ENCODE measurements at places on chromosomes 2 and 18.
A peak's percentile ranks its signal among the peaks of the same experiment; 100 is the strongest.

GRCh38 chr2:164785457-164785856, 56.2 kb downstream of the COBLL1 start:
- no peak overlapping the region for H3K27ac ChIP-seq
- H3K27me3 ChIP-seq = no peaks in the 10 kb centered on the region
- H3K4me3 ChIP-seq = no peak overlapping the region

DNA sequence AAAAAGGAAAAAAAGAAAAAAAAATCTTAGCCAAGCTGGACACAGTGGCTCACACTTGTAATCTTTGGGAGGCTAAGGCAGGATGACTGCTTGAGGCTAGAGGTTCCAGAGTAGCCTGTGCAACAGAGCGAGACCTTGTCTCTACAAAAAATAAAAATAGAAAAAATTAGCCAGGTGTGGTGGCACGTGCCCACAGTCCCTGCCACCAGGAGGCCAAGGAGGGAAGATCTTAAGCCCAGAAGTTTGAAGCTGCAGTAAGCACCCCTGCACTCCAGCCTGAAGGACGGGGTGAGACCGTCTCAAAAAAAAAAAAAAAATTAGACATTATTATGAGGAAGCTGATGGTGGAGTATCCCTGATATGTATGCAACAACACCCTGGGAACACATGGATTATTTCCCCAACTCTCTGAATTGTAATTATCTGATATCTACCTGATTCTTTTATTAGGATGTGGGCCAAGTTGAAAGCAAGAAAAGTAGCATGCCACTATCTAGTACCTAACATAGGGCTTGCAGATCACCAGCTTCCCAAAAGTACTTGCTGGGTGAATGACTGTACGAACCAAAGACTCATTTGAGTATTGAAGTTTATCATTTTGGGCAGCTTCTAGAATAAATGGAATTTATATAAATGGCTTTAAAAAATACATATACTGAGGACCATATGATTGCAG, 140.9 kb downstream of the TCF4 start:
- DNase-seq = no peak
- no peak overlapping the region for H3K27ac ChIP-seq
- no peaks in the 10 kb centered on the region for H3K36me3 ChIP-seq
- no peaks in the 10 kb centered on the region for H3K4me1 ChIP-seq

DNA sequence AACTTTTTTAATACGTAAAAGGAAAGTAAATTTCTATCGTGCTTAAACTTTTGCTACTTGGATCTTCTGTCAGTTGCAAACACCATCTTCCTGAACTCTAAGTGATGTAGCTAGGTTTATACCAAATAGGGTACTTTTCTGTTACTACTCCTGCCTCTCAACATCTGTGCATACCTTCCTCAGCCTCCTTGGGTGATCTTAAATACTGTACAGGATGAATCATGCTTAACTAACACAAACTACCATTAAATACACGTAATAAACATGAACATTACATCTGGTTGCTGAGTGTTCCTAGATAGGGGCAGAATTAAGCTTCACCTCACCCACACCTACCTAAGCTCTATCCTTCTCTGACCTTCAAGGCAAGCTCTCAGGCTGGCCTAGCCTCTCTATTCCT, 398.0 kb downstream of the TXNL1 start:
- no peaks in the 10 kb centered on the region for H3K36me3 ChIP-seq
- DNase-seq = no peak
- H3K4me1 ChIP-seq = peaks cover 5% of the 10 kb centered on the region
- H3K27me3 ChIP-seq = no peaks in the 10 kb centered on the region
- H3K4me3 ChIP-seq = no peak overlapping the region

- no peaks in the 10 kb centered on the region for H3K27me3 ChIP-seq
- no peak for DNase-seq
- no peaks in the 10 kb centered on the region for H3K4me1 ChIP-seq
- no peak overlapping the region for H3K4me3 ChIP-seq
Measured at GRCh38 chr2:215430528-215431187, 5.2 kb downstream of the FN1 start.

DNA sequence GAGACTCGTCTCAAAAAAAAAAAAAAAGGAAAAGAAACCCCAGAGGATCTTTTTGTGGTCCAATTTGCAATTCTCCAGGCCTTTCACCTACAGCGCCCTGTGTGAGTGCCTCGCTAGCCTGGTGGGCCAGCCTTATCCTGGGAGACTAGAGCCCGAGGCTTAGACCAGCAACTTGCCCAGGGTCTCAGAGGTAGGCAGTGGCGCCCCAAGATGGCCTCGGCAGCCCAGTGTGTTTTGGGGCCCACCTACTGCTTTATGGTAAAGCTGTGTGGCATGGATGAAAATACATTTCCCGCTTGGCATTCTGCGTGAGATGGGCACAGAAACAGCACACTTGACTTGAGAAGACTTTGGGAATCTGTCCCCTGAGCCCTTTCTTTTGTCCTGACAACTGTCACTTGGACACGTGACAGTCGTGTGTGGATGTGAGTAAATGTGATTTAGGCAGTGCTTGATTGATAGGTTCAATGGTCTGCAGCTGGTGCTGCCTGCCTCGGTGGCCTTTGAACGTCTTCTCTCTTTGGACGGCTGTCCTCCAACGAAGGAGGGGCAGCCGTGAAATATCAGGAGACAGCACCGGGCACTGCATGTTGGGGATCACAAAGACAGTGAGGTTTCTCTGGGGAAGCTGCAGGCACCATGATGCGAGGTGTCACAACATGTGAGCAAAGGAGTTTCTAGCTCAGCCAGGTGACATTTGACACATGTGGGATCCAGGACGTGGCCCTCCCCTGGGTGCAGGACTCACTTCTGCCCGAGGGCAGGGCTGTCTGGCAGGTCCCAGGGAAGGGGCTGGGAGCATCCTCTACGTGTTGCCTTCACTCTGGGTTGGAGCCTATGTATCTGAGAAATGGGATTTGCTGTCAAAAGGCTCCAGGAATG, 209.5 kb upstream of the TWIST2 start:
- H3K4me3 ChIP-seq = no peak overlapping the region
- no peaks in the 10 kb centered on the region for H3K27me3 ChIP-seq
- no peaks in the 10 kb centered on the region for H3K4me1 ChIP-seq

DNA sequence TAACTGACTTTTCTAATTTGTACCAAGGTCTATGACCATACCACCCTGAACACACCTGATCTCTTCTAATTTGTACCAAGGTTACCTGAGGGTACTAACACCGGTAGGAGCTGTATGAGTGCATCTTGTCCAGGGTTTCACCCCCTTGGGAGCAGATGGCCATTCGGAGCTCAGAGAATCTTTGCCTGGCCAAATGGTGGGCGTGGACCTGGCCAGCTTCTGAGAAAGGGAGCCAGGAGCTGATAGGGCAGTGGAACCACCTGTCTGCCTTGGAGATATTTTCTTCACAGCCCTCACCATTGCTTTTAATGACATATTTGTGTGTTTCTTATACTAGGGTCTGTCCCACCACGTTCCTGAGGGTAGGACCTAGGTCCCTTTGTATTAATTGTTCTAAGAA, 188.9 kb downstream of the LDLRAD4 start:
- no peaks in the 10 kb centered on the region for H3K36me3 ChIP-seq
- H3K4me3 ChIP-seq = no peak overlapping the region
- no peak overlapping the region for H3K27ac ChIP-seq
- no peak for DNase-seq
- no peaks in the 10 kb centered on the region for H3K27me3 ChIP-seq
- no peaks in the 10 kb centered on the region for H3K4me1 ChIP-seq

DNA sequence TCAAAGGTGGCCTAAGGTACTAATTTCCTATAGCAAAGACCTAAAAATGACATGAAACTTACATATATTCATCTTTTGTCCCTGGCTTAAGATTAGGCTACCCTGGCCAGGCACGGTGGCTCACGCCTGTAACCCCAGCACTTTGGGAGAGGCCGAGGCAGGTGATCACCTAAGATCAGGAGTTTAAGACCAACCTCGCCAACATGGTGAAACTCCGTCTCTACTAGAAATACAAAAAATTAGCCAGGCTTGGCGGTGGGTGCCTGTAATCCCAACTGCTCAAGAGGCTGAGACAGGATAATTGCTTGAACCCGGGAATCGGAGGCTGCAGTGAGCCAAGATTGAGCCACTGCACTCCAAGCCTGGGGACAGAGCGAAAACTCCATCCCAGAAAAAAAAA, 5.9 kb downstream of the SRSF7 start:
- H3K27ac ChIP-seq = no peak overlapping the region
- no peak overlapping the region for H3K4me3 ChIP-seq
- H3K27me3 ChIP-seq = no peaks in the 10 kb centered on the region
- peaks cover 1% of the 10 kb centered on the region for H3K4me1 ChIP-seq
- H3K36me3 ChIP-seq = peaks cover 35% of the 10 kb centered on the region
- DNase-seq = no peak

DNA sequence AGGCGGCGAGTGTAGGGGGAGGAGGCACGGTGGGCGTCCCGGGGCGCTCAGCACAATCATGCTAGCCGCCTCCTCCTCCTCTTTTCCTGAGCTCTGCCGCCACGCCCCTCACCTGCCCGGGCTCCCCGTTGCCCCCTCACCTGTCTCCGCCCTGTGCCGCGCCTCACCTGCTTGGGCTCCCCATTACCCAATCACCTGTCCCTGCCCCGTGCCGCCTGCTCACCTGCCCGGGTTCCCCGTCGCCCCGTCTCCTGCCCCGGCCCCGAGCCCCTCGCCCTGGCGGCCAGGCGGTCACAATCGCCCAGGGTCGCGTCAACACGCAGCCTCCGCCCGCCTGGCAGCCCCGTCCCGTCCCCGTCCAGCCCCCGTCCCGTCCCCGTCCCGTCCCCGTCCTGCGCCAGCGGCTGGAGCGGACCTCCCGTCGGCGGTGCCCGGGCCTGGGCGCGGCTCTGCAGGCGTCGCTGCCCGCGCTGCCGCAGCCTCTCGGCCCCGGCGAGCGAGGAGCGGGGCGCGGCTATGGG, at the start of gene DCDC2C:
DCDC2C (plus strand) TSS at position 340 of the 521 bp plus-strand sequence; CDS start at position 517, 177 bp downstream.
- DNase-seq = no peak
- peaks cover 5% of the 10 kb centered on the region for H3K4me1 ChIP-seq
- no peak within 1 kb of the TSS for H3K4me3 ChIP-seq
- no peak within 1 kb of the TSS for H3K27ac ChIP-seq
- no peaks in the 10 kb centered on the region for H3K36me3 ChIP-seq
- peaks cover 23% of the 10 kb centered on the region for H3K27me3 ChIP-seq

GRCh38 chr2:240255165-240255491, 114.7 kb upstream of the OTOS start:
- no peaks in the 10 kb centered on the region for H3K27me3 ChIP-seq
- H3K36me3 ChIP-seq = no peaks in the 10 kb centered on the region
- H3K27ac ChIP-seq = no peak overlapping the region
- H3K4me1 ChIP-seq = peaks cover 20% of the 10 kb centered on the region
- no peak for DNase-seq

DNA sequence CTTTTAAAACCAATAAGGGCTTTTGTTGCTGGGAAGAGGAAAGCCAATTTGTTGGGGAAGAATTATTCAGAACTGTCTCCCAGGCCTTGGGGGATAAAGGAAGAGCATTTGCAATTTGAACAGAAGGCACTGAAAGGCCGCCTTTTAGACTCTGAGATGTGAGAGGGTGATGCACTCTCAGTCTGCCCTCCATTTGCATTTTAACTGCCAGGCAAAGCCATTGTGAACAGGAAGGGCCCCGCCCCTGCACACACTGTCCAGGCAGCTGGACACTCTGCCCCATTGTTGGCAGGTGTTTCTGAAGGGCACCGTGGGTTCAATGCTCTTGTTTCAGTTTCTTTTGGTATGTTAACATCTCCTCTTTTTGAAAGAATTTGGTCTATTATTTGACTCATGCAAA, 169.5 kb upstream of the COPS8 start:
- H3K4me1 ChIP-seq = peaks cover 3% of the 10 kb centered on the region
- H3K27me3 ChIP-seq = no peaks in the 10 kb centered on the region
- no peak overlapping the region for H3K4me3 ChIP-seq
- no peaks in the 10 kb centered on the region for H3K36me3 ChIP-seq

GRCh38 chr2:80312282-80312839, 7.8 kb upstream of the LRRTM1 start:
- H3K27ac ChIP-seq = no peak overlapping the region
- no peak for DNase-seq
- H3K4me1 ChIP-seq = no peaks in the 10 kb centered on the region
- H3K27me3 ChIP-seq = no peaks in the 10 kb centered on the region
- no peaks in the 10 kb centered on the region for H3K36me3 ChIP-seq

GRCh38 chr18:56119681-56120080, 518.7 kb downstream of the TXNL1 start:
- H3K27me3 ChIP-seq = no peaks in the 10 kb centered on the region
- no peak overlapping the region for H3K4me3 ChIP-seq
- H3K4me1 ChIP-seq = peaks cover 12% of the 10 kb centered on the region
- no peaks in the 10 kb centered on the region for H3K36me3 ChIP-seq
- H3K27ac ChIP-seq = no peak overlapping the region
- DNase-seq = no peak

- no peaks in the 10 kb centered on the region for H3K27me3 ChIP-seq
- H3K27ac ChIP-seq = no peak overlapping the region
- DNase-seq = no peak
Measured at GRCh38 chr2:122029945-122030344, 274.5 kb downstream of the TSN start.

GRCh38 chr2:163735685-163736432, at the start of gene FIGN:
TSS of gene FIGN (minus strand) at chr2:163736008. CDS start at chr2:163734927, 1,081 bp downstream.
- DNase-seq = peak; percentile 88
- H3K27ac ChIP-seq = peak within 1 kb of the TSS; percentile 99
- no peaks in the 10 kb centered on the region for H3K27me3 ChIP-seq
- H3K36me3 ChIP-seq = no peaks in the 10 kb centered on the region
- peak within 1 kb of the TSS; percentile 92 for H3K4me3 ChIP-seq
- H3K4me1 ChIP-seq = peaks cover 1% of the 10 kb centered on the region

- H3K27me3 ChIP-seq = no peaks in the 10 kb centered on the region
- H3K27ac ChIP-seq = no peak overlapping the region
- DNase-seq = no peak
- H3K4me1 ChIP-seq = no peaks in the 10 kb centered on the region
Measured at GRCh38 chr2:54859416-54859815, 136.0 kb downstream of the EML6 start.

GRCh38 chr2:138036522-138036921, 72.2 kb downstream of the HNMT start:
- no peak overlapping the region for H3K4me3 ChIP-seq
- no peak overlapping the region for H3K27ac ChIP-seq
- H3K4me1 ChIP-seq = no peaks in the 10 kb centered on the region
- no peaks in the 10 kb centered on the region for H3K36me3 ChIP-seq
- no peaks in the 10 kb centered on the region for H3K27me3 ChIP-seq
- DNase-seq = no peak

DNA sequence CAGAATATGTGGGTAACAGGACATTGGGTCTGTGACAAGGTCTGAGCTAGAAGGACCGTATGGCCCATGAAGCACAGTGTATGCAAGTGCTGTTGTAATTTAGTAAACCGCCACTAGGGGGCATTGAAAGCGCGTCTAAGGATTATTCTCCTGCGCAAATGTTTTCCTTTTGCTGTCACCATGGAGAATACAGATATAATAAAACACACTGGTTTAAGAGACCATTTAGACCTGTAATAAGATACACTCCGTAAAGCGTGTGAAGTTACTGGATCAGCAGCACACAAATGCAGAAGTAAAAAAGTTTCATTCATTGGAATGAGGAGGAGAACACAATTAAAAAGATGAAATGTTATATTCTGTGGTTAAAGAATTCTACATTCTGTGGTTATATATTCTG, 272.4 kb downstream of the AGAP1 start:
- no peaks in the 10 kb centered on the region for H3K4me1 ChIP-seq
- H3K27me3 ChIP-seq = no peaks in the 10 kb centered on the region
- no peak overlapping the region for H3K4me3 ChIP-seq
- H3K36me3 ChIP-seq = peaks cover 46% of the 10 kb centered on the region
- DNase-seq = peak; percentile 79

All from neuronal stem cell (in vitro differentiated cells).